Fibroblast of skin of scalp (primary cell): ENCODE measurements at places on chromosomes 3 and 15.

GRCh38 chr3:52874160-52874701 lies 23.1 kb downstream of the STIMATE start:
- no peak for DNase-seq

DNA sequence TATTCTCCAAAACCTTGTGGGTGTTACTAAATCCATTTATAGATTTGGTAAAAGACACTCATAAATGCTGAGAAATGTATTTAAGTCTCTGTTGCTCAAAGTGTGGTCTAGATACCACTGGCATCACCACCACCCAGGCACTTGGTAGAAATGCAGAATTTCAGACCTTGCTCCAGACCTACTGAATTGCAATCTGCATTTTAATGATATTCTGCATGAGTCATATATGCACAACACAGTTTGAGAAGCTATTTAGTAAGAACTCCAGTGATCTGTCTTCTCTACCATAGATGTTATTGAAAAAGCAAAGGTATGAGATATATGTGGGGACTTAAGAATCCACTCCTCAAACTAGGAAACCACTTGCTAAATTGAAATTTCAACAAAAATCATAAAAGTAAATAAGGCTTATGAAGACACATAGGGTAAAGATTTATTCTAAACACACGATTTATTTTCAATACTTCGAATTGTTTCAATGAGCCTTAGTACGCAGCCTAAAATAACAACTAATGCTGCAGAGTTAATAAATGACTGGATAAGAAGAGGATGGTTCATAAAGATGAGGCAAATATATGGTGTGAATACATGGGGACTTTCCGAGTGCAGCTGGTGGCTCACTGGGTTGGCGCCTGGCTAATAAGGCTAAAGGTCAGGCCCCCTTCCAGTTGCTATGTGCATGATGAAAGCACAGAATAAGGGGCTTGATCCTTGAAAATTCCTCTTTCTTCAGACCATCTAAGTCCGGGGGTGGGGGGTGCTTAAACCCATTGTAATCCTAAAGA lies 813.3 kb downstream of the NR2F2 start:
- no peak for DNase-seq

GRCh38 chr15:79003301-79003700 lies 58.5 kb upstream of the CTSH start:
- DNase-seq = peak; percentile 20

DNA sequence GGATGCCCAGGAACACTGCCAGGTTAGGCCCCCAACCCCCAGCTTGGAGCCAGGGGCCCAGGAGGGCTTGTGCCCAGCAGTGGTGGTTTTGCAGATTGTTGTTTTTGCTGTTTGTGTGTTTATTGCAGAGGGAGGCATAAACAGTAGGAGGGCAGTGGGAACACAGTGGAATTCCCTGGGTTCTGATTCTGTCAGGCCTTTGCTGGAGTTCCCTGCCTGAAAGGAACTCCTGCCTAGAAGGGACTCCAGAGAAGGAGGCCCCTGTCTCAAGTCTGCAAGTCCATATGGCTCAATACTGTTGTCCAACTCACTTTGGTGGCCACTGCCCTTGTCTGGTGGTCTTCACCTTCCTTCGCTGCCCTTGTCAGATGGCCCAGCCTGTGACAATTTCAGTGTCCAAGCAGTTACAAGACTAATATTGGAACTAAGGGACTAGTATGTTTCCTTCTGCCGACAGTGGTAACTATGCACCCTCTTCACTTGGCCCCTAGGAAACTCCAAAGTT lies 47.4 kb upstream of the RAB6B start:
- DNase-seq = no peak

GRCh38 chr3:107680698-107681097 lies 157.9 kb downstream of the BBX start:
- DNase-seq = peak; percentile 53

GRCh38 chr3:34396288-34396687 lies 597.9 kb downstream of the PDCD6IP start:
- DNase-seq = no peak

DNA sequence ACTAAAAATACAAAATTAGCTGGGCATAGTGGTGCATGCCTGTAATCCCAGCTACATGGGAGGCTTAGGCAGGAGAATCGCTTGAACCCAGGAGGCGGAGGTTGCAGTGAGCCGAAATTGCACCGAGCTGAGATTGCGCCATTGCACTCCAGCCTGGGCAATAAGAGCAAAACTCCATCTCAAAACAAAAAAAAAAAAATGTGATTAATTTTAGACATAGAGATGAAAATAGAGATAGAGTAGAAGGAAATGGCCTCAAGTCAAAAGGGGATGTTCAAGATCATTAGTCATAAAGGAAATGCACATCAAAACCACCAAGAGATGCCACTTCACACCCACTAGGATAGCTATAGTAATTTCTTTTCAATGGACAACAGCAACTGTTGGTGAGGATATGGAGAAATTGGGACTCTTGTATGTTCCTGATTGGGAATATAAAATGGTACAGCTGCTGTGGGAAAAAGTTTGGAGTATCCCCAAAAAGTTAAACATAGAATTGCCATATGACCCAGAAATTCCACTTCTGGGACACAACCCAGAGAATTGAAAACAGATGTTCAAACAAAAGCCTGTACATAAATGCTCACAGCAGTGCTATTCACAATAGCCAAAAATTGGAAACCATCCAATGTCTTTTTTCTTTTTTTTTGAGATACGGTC lies 55.4 kb downstream of the ABHD2 start:
- DNase-seq = peak; percentile 93

DNA sequence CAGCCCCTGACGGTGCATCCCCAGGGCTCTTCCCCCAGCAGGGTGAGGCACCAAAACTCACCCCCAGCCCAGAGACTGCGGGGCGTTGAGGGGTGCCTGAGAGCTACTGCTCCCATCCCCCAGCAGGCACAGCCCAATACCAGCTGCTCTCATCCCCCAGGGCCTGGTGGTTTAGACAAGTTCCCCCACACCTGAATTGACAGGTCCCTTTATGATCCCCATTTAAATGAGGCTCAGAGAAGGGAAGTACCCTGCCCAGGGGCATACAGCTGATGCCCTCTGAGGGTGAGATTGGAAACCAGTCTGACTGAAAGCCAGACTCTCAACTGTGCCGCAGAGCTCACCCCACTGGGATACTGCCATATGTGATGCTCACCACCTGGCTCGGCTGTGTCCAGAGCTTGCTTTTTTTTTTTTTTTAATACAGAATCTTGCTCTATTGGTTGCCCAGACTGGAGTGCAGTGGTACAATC lies 20.1 kb downstream of the DUSP7 start:
- DNase-seq = no peak

GRCh38 chr3:71701251-71701762 lies 23.9 kb downstream of the EIF4E3 start:
- no peak for DNase-seq

DNA sequence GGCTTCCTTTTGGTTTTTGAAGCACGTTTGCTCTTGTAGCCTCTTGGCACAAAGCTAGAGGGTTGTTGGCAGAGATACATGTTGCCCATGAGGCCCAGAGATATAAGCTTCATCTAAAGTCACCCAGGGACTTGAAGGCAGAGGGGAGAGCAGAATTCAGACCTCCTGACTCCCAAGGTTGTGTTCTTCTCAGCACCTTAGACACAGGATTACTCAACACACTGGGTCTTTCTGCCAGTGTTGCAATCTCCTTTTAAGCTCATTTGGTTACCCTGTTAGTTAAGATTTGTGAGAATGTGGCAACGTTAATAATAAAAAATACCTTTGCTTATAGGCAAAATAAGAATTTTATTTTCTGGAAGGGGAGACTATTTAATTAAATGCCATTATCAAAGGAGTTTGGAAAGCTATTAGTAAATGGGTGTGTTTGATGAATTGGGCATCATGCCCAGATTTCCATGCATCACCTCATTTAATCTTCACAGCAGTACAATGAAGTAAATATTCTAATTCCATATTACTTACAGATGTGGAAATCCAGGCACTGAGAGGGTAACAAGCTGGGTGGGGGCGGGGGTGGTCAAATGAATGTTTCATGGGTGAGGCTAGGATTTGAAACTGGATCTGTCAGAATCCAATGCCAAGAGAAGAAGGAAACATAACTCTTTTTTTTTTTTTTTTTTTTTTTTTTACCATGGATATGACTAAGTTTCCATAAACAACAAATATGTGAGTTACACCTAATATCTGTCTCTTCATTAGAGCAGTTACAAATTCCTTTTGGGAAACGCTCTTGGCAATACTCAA lies 183.3 kb downstream of the NR1D2 start:
- peak; percentile 84 for DNase-seq
